ENCODE measurements at places on chromosomes 3 and 15.

DNA sequence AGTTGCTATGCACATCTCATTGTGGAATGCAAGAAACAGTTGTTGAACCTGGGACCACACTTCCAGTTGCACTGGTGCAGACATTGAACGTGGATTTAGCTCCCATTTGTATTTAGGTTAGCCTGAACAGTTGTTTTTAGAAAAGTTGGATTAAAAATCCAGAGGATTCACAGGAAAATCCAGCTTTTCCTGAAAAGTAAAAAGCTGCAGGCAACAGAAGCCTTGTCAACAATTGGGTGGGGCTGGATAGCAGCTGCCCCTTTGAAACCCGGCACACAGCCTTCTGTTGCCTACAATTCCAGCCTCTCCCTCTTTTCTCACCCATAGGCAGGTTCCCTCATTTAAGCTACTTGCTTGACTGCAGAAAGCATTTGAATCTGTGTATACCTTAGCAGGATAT lies 165.3 kb upstream of the TBL1XR1 start:
- no peak for DNase-seq

- no peak for DNase-seq
These were observed 155.7 kb downstream of the LPP start for GRCh38 chr3:188309437-188310269.

DNA sequence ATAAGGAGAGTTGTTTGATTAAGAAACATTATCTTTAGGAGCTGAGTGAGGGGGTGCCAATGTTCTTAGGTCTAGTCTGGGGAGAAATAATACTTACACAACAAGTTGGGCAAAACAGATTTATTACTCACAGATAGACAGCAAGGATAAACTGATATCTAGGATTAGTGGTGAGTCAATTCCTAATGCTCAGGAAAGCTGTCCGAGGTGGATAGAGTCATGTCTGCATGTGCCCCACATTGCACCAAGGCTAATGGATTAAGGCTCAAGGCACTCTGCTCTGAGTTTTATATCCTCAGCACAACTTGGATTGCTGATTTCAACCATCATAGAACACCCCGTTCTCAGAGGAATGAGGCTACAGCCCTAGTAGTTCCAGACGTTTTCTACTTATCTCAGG lies 1042.3 kb downstream of the OTOL1 start:
- DNase-seq = no peak

DNA sequence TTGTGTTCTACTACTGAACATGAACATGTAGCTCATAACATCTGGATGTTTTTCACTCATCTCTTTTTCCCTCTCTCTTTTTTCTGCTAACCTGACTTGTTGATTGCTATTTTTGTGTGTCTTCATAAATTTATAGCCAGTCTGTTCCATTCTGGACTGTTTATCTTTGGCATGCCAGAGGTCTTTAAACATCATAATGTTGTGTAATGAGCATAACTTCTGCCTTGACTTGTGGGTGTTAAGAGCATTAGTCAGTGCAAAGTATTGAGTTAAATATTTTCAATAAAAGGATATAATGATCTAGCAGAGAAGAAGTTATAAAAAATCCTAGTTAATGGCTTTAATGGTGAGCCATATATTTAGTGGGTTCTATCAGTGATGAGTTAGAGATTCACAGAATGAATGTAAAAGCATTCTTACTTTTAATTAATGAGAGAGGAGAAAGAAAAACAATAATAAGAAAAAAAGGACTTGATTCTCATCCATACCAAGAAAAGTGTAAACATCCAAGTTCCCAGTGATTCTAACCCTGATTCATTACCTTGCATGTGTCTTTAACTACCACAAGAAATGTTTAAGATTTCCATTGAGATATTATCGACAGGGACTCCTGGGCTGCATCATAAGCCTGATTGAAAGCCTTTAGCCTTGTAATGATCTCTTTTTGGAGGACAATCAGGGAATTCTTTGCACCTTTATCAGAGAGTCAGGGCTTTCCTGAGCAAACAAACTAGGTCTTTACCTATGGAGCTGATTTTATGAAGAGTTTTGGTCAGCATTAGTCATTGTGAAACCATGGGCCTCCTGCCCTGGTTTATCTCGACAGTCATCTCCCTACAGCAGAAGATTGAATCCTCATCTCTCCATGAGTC lies 22.9 kb downstream of the MITF start:
- DNase-seq = no peak

DNA sequence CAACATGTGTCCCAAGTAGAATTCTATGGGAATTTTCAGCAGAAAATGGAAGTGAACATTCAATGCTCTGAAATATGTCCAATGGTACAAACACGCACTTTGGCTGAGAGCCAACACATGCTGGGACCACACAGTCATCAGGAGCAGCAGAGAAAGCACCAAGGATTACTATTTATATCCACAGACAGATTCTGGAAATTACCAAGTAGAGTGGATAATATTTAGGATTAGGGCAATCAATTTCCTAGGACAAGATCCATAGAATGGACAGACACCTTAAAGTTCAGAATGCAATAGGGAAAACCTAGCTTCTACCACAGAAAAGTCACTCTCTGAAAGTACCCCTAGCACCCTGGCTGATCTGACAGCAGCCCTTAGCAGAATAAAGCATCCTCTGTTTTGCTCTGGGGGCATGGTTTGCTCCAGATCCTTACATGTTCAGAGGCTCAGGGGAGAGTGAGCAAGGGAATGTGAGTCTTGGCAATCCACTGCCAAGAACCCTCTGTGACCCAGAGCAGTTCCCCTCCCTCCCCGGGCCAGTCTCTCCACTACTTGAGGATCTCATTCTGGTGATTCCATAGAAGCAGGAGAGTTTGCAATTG lies 206.0 kb upstream of the WNT5A start:
- DNase-seq = no peak

- DNase-seq = no peak
These were observed 9.2 kb downstream of the ASB14 start for GRCh38 chr3:57283334-57283733.

DNA sequence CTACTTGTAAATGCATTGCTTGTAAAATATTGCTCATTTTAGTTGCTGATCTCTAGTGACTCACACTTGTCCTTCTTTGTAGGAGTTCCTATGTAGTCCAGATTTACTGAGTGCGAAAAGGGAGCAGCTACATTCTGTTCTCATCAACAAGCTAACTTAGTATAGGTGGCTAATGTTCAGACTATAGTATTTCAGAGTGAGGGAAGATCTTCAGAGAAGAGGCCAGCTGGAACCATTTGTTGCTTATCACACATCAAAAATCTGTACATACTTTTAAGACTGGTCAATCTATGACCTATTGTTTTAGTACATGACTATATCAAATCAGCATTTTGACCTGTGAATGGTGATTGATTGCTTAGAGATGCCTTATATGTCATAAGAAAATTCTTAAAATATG lies 71.3 kb upstream of the THSD4 start:
- DNase-seq = no peak

- DNase-seq = no peak
These were observed 3.2 kb downstream of the ALAS1 start for GRCh38 chr3:52200981-52201679.

GRCh38 chr15:64351265-64351664 lies 4.7 kb downstream of the CSNK1G1 start:
- DNase-seq = no peak

GRCh38 chr3:45118615-45119071 lies 27.5 kb downstream of the CDCP1 start:
- no peak for DNase-seq

DNA sequence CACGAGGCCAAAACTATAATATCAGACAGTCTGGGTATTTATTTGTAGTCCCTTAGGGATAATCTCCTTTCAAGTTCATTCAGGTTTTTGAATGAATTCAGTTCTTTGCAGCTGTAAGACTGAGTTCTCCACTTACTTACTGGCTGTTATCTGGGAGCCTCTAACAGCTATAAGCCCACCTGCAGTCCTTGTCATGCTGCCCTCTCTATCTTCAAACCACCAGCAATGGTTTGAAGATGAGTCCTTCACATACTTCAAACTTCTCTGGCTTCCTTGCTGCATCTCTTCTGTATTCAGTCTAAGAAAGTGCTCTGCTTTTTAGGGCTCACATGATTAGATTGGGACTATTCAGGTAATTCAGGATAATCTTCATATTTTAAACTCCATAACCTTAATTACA lies 154.5 kb upstream of the STT3B start:
- no peak for DNase-seq

- DNase-seq = no peak
These were observed 54.3 kb downstream of the DNAJB8 start for GRCh38 chr3:128412180-128413002.

DNA sequence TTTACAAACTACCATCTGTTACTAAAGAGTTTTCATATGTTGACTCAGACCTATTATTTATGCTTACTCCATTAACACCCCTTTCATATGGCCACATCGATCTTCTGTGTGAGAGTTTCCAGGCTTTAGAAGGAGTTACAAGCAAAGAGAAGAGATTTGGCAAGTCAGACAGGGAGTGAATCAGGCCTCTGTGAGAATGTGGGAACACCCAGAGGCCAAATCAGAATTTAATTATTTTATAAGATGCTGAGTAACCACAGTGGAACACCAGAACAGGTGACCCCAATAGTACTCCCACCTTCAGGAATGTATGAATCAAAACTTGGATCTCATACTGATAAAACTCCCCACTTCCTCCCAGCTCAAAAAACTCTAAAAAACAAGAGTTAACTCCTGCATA lies 42.0 kb downstream of the IFT57 start:
- DNase-seq = no peak

GRCh38 chr3:115986555-115987207 lies 363.4 kb downstream of the GAP43 start:
- no peak for DNase-seq

GRCh38 chr3:129673012-129673411 lies 66.5 kb upstream of the PLXND1 start:
- no peak for DNase-seq

DNA sequence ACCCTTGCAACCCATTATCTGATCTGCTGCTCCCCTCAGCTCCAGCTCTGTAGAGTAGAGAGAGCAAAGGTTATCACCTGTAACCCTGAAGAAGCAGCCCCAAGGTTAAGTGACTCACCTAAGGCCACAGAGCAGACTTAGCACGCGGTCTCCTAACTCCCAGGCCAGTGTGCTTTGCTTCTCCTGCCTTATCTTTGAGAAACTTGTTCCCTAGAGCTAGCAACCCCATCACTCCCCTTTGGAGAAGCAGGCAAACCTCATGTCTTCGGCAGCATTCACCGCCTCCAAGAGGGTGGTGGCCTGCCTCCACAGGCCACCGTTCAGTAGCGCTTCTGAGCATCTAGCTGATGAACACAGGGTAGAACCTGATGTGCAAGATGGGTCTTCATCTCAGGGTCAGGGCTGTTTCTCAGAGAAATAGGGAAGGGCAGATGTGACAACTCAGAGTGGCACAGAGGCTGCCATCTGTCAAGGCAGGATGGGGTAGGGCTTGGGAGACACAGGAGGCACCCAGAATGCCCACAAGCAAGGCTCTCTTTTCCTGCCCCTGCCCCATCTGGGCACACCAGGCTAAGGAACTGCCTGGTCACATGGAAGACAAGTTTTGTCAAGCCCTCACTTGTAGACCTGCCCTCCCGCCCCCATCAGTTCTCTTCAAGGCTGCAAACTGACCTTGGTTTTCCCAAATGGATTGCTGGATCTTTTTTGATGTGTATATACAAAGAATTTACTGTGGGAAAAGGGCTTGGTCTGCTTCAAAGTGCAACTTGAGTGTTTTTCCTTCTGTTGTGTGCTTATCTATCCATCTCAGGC lies 34.9 kb upstream of the CLK3 start:
- DNase-seq = no peak

- DNase-seq = no peak
These were observed 27.6 kb upstream of the GNB5 start for GRCh38 chr15:52218816-52219215.

- no peak for DNase-seq
These were observed 24.5 kb downstream of the CYFIP1 start for GRCh38 chr15:22955544-22956119.

GRCh38 chr15:50930792-50931191 lies 22.3 kb downstream of the AP4E1 start:
- DNase-seq = no peak

- no peak for DNase-seq
These were observed 4.0 kb downstream of the EPHB3 start for GRCh38 chr3:184565421-184566211.

DNA sequence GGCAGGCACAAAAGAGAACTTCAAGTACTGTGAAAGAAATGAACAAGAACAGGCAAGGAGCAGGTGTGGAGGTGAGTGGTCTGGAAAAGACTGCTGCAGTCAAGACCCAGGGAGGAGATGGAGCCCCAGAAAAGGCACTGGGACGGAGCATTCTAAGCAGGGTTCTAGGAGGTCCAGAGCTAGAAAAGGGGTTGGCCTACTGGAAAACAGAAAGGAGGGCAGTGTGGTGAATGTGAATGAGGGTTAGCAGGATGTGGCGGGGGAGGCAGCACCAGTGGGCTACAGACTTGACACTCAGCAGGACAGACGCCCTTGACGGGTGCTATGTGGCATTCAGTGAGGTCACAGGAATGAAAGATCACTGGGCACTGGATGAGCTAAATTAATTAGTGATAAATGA lies 75.7 kb downstream of the SENP2 start:
- DNase-seq = no peak

DNA sequence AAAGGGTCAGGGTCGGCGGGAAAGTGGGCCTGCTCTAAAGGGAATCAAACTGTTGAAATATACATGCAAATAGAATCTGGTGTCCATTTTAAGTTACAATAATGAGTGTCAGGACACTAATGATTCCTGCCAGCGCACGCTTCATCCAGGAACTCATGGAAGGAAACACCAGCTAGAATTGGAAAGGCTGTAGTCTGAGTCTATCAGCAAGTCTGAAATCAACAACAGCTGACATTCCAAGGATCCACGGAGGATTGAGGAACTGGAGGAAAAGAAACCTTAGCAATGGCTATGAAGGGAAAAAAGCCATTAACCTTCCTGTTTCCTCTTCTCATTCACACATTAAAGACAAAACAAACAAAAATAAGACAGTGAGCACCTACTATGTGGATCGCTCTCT lies 1063.1 kb downstream of the NTRK3 start:
- no peak for DNase-seq

DNA sequence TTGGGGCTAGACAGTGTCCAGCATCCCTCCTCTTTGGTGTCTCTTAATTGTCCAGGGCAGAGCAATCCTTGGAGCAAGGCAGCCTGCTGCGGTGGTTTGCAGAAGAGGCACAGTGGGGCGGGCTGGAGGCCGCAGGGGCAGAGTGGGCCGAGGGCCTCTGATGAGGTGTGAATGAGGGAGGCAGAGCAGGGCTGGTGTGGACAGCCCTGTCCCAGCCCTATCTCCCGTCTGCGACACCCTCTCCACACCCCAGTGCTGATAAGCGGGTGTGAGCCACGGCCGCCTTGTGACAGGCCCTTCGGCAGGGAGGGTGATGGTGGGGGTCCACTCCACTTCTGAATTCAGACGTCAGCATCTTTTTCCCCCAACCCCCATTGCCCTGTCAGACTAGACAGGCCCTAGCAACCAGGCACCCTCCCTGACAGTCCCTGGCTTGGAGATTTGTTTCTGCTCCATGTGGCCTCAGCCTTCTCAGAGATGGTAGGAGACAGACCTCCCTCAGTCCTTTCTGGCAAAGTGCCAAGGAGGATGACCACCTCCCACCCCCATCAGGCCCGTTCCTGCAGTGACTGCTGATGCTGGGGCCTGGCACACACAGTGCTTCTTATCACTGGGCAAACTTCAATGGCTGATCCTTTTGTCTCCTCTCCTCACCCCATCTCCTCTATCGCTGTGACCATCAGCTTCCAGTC lies 37.3 kb downstream of the EXOG start:
- no peak for DNase-seq

GRCh38 chr15:49046220-49047102 lies at the start of gene SECISBP2L:
SECISBP2L (minus strand) TSS chr15:49046446; CDS start chr15:49046299, 147 bp downstream.
- peak; percentile 92 for DNase-seq

Data from type B pancreatic cell (in vitro differentiated cells).